ENCODE measurements at places on chromosomes 4 and X.
A peak's percentile ranks its signal among the peaks of the same experiment; 100 is the strongest.

- no peak for DNase-seq
Measured at GRCh38 chr4:164396439-164396838, 357.5 kb upstream of the SMIM31 start.

DNA sequence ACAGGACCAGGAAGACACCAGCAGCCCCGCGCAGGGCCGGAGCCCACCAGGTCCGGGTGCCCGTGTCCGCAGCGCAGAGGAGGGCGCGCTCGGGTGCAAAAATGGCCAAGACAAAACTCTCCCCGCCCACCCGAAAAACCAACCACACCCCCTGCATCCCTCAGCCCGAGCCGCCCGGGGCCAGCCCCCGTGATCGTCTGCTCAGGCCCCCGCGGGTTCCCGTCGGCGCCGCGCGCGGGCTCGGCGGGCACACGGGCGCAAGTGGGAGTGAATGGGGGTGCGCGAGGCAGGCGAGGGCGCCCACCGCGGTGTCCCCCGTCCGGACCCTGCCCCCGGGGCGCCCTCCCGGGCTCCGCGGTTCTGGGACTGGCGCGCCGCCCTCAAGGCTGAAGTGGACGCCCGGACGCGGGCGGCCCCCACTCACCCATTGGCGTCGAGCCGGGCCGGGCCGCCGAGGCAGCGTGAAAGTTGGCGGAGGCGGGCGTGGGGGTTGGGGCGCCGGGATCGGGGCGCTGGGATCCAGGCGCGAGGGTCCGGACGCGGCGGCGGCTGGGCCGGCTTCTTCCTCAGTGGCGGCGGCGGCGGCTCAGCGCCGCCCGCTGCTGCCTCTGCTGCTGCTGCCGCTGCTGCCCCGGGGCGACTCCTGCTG is 393 bp downstream of the SH3KBP1 start:
- DNase-seq, result peak; percentile 38

DNA sequence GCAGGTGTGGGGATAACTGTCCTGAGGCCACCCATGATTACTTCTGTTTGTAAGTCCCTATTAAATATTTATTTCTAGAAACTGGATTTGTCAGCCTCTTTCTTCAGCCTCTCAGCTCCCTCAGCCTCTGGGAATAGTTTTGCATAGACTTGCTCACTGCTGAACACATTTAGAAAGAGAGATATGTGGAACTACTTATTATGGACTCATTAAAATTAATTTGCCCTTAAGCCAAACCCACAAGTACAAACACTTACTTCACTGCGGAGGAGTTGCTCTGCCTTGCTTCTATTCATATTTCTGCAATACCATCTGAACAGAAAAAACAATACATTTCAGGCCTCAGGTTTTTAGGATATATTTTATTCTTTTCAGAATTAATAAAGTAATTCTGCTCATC is 22.4 kb upstream of the TXK start:
- no peak for DNase-seq

DNA sequence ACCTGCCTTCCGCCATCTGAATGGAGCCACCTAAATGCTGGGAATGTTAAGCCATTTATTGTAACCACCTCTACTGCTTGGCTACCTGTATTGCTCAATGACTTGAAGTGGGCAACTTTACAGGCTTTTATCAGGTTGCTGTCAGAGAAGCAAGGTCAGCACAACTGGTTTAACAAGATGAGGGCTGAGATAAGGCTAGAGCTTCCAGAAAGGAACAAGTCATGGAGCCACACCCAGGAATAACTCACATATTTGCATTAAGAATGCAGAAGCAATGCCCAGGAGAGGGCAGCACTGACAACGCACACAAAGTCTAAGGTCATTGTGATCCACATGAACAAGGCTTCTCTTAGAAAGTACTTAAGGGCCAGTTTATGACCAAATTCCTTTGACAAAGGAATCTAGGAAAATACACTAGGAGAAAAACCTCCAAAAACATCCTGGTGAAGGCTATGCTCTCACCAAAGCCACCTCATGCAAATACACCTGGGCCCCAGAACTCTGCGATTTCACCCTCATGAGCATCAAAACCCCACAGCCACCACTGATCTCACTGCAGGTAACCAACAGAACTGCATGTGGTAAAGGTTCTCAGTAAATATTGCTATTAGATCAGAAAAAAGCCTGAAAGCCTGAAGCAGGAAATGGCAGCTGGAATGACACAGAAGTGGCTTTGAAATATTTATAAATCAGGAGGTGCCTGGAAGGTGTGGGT is 15.0 kb upstream of the STS start:
- peak; percentile 16 for DNase-seq

DNA sequence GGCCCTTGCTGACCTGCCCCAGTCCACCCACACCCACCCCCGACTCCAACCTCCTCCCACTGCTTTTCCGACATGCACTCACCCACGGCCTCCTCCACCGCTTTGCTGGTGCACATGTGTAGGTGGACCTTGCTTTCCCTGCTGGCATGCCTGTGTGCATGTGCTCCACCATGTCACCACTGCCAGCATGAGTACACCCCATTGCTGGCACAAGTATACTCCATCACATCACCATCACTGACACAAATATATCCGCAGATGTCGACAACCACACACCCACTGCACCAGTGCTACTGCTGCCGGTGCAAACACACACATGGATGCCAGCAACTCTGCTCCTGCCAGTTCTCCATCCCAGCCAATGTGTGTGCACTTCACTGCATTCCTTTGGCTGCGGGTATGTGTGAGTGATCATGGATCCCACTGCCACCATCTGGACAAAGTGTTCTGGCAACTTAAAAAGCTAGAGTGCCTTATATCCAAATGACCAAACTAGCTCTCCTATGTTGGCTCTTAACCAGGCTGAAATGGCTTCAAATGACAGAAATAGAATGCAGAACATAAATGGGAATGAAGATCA is 1072.3 kb downstream of the RAPGEF2 start:
- no peak for DNase-seq

- DNase-seq, result no peak
Measured at GRCh38 chr4:159159611-159160010, 56.7 kb downstream of the RAPGEF2 start.

DNA sequence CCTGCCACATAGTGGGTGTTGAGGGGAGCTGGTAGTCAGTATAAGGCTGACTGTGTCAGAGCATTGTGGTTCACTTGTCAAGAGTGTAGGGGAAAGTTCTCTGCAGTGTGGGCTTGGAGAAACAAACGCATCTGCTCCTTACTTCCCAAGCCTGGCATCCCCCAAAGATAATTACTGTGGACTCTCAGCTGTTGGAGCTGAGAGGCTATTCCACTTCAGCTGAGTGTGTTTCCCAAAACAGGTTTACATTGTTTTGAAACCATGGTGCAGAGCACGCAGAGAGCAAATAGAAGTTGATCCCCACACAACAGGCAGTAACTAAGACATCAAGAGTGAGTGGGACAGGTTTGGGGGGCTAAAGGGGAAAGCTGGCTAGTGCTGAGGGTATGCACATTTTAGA is 181.0 kb upstream of the EOLA2 start:
- no peak for DNase-seq

GRCh38 chr4:148376151-148376550 is 66.1 kb downstream of the NR3C2 start:
- DNase-seq, result no peak

GRCh38 chrX:101799387-101799786 is 132.4 kb downstream of the ZMAT1 start:
- DNase-seq, result peak; percentile 77

DNA sequence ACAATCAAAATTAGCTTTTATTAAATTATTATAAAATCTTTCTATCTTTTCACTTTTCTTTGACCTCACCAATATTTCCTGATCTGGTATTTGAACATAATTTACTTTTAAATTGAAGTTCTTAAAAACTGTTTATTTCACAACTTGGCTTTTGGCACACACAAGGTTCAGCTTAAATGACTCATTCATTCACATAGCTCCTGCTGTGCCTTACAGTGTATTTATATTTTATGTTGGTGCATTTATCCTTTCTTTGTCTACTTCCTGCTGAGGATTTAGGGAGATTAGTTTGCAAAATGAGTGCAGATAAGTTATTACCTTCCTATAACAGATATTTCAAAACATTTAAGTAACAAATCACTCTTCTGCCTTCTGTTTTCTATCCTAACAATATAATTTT is 430.6 kb downstream of the DTHD1 start:
- no peak for DNase-seq

- DNase-seq, result no peak
Measured at GRCh38 chr4:6758728-6759127, 23.8 kb upstream of the KIAA0232 start.

GRCh38 chr4:59695355-59696053 is 1504.6 kb upstream of the ADGRL3 start:
- DNase-seq, result no peak
